ENCODE measurements at places on chromosomes 12 and 14.

DNA sequence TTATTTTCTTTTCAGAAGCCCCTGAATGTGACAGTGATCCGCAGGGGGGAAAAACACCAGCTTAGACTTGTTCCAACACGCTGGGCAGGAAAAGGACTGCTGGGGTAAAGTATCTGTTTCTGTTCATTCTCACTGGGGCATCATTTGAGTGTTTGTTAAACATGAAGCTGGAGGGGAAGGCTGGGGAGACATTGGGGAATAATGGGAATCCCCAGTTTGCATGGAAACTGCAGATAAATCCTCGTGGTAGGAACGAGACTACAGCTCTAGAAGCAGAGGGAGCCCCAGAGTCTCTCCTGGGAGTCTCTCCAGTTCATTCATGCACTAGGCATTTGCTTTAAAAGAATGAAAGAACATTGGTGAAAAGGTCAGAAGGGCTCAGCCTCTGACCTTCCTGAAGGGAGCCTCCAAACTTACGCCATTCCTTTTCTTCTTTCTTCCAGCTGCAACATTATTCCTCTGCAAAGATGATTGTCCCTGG, 2.5 kb upstream of the CFAP251 start:
- no peak for DNase-seq

DNA sequence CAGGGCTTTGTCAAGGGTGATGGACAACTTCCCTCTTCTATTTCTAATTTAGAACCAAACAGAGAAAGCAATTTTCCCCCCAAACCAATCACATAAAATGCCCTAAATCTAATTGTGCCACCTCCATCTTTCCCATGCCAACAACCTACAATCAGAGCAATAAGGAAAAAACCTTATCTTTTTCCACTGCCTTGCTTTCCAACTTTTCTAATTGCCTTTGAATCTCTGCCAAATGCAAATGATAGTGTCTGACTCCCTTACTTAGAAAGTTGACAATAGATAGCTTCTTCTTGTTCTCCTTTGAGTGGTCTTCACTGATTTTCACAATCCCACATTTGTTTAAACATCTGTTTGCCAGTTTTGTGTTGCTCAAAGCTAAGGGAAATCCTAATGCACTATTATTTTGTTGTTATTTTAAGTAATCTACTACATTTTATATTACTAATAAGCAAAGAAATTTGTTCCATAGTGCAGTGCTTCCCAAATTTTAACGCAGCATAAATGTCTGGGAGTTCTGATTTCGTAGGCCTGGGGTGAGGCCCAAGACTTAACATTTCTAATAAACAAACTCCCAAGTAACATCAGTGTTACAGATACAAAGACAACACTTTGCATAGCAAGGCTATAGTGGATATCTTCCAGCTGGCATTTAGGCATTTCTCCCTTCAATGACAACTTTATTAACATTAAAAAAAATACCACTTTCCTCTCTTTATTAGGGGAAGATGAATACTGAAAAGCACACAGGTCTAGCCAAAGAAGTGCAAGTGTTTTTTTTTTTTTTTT, 696.3 kb upstream of the USP15 start:
- no peak for DNase-seq

DNA sequence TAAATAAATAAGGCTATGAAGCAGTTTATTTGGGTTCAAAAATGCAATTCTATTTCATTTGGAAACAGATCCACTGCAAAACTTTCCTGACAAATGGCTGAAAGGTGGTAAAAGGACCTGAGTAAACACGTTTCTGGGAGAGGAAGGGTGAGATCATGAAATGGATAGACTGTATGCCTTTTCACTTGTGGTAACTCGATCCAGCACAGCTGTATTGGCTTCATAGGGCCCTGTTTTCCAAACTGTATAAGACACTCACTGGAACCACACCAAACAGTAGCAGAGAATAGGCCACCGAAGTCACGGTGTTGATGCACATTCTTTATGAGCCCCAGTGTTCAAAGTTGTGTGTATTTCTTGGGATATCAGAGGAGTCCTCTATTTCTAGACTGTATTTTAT, 325.2 kb upstream of the DIO2 start:
- DNase-seq = no peak

GRCh38 chr12:34016361-34016760, 5.9 kb upstream of the ALG10 start:
- no peak for DNase-seq

GRCh38 chr14:100092832-100093231, 27.6 kb downstream of the EVL start:
- no peak for DNase-seq

GRCh38 chr12:116389990-116390389, 112.5 kb upstream of the MED13L start:
- no peak for DNase-seq

GRCh38 chr12:115135800-115136211, 451.8 kb upstream of the TBX3 start:
- no peak for DNase-seq

DNA sequence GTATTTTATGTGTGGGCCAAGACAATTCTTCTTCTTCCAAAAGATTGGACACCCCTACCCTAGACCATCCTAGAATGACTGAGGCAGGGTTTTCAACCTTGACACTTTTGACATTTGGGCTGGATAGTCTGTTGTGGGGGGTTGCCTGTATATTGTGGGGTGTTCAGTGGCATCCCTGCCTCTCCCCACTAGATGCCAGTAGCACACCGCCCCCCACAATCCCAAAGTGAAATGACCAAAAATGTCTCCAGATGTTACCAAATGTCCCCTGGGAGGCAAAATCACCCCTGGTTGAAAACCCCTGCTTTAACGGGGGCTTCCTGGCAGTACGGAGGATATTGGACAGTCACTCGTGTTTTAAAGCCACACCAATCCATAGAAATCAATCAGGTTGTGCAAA, 219.6 kb downstream of the PHETA1 start:
- DNase-seq = no peak

DNA sequence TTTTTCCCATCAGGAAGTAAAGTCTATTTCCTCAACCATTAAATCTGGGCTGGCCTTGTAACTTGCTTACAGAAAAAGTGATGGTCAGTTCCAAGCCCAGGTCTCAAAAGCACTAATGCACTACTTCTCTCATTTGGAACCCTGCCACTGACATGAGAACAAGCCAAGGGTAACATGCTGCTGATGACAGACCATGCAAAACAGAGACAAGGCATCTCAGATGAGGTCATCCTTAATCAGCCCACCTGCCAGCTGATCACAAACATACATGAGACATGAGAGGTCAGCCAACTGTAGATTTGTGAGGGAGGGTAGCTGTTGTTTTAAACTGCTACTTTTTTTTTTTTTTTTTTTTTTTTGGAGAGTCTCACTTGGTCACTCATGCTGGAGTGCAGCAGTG, 16.2 kb downstream of the TWF1 start:
- DNase-seq = no peak

DNA sequence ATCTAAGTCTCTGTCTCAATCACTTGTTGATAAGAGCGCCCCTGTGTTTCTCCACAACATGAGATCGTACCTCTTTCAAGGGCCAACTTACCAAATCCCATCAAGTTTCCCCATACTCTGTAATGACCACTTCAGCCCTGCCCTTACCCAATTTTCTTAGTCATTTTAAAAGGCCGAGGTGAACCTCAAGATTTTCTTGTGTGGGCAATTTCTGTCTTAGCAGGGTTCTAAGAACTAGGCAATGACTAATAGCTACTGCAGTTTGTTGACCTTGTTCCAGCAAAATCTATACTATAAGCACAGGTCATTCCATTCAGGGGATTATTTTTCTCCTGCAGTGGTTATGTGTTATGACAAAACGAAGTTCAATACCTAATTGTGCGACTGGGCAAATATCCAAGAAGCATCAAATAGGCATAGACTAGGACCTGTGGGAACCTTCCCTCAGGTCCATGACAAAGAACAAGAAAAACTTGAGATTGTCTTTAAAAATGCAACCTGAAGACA, 359.8 kb downstream of the PCNX1 start:
- DNase-seq = no peak

- DNase-seq = no peak
Observed at GRCh38 chr12:120276734-120277133, 11.2 kb upstream of the PXN start.

GRCh38 chr12:99707883-99708282, 60.3 kb downstream of the GARIN6 start:
- DNase-seq = no peak

GRCh38 chr12:22527999-22528398, 16.3 kb downstream of the C2CD5 start:
- no peak for DNase-seq

DNA sequence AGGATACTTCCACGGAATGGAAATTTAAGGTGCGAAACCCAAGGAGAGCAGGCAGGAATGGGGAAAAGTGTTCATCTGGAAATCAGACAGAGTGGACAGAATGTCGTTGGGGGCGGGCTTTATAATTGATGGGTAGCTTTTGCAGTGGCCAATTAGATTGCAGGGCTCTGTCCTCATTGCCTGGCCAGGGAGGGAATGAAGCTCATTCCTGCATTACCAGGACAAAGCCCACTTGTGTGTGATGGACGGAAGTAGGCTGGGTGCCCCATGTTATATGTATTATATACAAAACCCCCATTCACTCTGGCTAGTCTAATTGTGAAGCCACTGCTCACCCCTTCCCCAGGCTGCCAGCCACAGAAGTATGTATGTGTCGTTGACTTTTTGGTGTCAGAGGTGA, 23.6 kb downstream of the ZNF664 start:
- DNase-seq = no peak

DNA sequence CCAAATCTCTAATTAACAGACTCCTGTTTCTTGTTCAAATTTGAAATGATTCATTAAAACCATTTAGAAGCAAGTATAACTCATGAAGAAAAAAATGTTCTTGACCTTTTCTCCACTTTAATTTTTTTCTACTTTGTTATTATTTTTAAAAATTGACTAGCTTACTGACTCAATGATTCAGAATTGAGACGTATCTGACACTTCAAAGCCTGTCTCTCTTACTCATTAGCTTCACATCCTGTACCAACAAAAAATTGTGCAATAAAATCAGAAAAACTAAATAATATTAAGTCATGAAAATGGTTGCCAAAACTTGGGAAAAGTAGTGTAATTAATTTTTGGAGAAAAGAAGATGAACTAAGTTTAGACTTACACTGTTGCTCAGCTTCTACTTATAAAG, 331.2 kb downstream of the SLC16A7 start:
- DNase-seq = no peak

DNA sequence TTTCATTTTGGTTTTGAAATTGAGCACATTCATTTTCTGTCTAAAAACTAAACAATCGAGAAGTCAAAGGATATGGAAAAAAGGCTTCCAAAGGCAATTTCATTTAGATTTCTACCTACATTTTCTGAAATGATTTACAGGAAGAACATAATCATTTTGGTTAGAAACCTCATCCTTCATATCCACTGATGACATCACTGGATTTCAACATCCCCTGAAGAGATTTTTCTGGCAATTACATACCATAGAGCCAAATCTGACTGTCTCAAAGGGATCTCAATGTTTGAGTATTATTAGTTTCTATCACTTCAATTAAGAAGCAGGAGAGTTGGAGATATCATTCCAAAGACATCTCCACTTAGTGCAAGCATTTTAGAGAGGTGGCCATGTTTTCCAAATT, 137.8 kb downstream of the TTC7B start:
- no peak for DNase-seq

DNA sequence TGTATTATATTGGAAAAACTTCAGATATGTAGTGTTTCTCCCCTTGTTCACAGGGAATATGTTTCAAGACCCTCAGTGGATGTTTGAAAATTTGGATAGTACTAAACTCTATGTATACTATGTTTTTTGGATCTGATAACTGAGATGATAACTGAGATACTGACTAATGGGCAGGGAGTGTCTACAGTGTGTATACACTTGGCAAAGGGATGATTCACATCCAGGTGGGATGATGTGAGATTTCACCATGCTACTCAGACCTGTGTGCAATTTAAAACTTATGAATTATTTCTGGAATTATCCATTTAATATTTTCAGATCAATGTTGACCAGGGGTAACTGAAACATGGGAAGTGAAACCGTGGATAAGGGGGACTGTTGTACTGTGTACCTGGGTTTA, 13.8 kb downstream of the RAD51B start:
- no peak for DNase-seq

GRCh38 chr14:89163031-89163636, 253.9 kb downstream of the FOXN3 start:
- no peak for DNase-seq

- DNase-seq = peak; percentile 57
Observed at GRCh38 chr14:73231981-73232851, 5.1 kb upstream of the PAPLN start.

- DNase-seq = peak; percentile 42
Observed at GRCh38 chr14:69859591-69859990, 19.6 kb upstream of the SMOC1 start.

GRCh38 chr12:32611986-32612385, 67.1 kb upstream of the DNM1L start:
- no peak for DNase-seq

- no peak for DNase-seq
Observed at GRCh38 chr14:91624757-91625156, 107.1 kb downstream of the CATSPERB start.

DNA sequence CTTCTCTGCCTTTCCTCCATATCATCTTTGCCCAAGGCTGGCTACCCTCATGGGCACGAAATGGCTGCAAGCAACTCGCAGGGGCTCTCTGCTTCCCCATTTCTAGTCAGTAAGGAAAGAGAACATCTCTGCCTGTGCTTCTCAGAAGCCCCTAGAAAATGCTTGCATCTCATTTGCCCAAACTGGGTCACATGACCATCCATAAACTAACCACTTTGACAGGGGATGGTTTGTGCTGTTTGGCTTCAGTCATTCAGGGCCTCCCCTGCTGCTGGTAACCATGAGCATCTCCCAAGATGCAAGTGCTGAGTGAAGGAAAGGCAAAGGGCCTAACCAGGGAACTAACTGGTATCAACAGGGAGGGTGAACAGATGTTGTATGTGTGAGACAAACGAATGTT, 91.1 kb downstream of the CCDC60 start:
- DNase-seq = no peak

GRCh38 chr12:58086930-58087329, 145.6 kb downstream of the ATP23 start:
- DNase-seq = no peak

DNA sequence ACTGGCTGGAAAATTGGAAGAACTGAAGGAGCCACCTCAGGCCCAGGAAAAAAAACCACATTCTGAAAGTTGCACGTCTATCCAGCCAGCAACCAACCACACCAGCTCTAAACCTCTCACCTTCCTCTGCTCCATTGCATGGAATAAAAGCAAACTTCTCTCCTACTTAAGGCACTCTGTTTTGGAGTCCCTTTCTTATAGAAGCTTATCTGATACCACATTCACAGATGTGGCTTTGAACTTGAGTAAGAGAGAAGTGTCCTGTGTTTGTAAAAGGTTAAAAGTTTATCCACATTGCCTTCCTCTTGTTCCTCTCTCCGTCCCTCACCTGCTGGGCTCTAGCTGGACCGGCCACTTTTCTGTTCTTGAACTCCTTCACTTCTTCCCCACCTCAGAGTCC, 99.6 kb upstream of the PLXNC1 start:
- no peak for DNase-seq

- DNase-seq = no peak
Observed at GRCh38 chr14:69373104-69373503, 25.0 kb downstream of the ERH start.

- no peak for DNase-seq
Observed at GRCh38 chr14:39265806-39266524, 32.2 kb downstream of the MIA2 start.
